Activated CD4-positive, alpha-beta memory T cell treated with anti-CD3 and anti-CD28 coated beads for 36 hours (primary cell): ENCODE measurements at places on chromosomes 3 and 15.

DNA sequence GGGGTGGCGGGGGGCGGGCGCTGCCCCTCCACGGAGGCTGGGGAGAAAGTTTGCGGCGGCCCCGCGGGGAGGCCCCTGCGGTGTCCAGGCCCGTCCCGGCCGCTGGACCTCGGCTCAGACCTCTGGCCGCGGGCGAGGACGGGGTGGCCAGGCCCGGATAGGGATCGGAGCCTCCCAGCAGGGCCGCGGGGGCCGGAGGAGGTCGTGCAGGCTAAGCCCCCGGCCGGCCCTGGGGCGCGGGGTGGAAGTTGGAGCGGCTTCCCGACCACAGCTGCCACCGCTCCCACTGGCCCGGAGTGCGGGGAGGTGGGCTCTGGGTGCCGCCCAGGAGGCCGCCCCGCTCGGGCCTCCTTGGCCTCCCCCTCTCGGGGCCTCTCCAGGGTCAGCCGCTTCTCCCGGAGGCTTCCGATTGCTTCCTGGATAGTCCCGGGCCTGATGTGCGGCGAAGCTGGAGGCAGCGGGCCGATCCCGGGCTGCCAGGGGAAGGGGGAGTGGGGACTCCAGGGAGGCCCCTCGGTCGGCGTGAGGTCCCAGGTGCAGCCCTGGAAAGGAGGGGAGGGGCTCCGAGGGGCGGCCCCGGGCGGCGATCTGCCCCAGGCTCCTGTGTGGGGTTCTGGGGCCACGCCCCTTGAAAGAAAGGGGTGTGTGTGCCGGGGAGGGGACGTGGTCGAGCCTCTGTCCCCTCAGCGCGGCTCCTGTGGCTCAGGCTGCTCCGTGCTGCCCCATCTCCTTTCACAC is 907 bp downstream of the PLXNA1 start:
- peak; percentile 40 for DNase-seq

- DNase-seq: no peak
Measured at GRCh38 chr3:87546216-87546615, 269.8 kb upstream of the POU1F1 start.

DNA sequence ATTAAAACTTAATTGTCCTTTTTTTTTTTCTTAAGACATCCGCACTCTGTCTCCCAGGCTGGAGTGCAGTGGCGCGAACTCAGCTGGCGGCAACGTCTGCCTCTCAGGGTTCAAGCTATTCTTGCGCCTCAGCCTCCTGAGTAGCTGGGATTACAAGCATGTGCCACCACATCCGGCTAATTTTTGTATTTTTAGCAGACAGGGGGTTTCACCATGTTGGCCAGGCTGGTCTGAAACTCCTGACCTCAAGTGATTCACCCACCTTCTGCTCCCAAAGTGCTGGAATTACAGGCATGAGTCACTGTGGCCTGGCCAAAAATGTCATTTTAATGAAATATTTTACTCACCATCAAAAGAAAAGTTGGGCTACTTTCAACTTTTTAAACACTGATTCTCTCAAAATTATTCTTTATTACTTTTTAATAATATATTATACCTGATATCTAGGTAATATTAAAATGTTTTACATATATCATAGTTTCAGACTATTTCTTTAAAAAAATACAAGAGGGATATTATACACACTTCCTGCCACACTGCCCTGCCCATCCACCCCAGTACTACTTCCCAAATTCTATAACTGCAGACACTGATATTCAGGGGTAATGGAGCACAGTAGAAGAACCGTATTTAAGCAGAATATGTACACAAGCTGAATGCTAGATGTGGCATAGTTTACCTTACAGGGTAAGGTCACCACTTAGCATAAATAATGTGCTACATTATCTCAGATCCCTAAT is 723.9 kb upstream of the ZNF385D start:
- DNase-seq: no peak

- no peak for DNase-seq
Measured at GRCh38 chr3:158379517-158379916, 191.5 kb upstream of the MLF1 start.

GRCh38 chr15:101541501-101542292 is 52.2 kb upstream of the PCSK6 start:
- DNase-seq: no peak

DNA sequence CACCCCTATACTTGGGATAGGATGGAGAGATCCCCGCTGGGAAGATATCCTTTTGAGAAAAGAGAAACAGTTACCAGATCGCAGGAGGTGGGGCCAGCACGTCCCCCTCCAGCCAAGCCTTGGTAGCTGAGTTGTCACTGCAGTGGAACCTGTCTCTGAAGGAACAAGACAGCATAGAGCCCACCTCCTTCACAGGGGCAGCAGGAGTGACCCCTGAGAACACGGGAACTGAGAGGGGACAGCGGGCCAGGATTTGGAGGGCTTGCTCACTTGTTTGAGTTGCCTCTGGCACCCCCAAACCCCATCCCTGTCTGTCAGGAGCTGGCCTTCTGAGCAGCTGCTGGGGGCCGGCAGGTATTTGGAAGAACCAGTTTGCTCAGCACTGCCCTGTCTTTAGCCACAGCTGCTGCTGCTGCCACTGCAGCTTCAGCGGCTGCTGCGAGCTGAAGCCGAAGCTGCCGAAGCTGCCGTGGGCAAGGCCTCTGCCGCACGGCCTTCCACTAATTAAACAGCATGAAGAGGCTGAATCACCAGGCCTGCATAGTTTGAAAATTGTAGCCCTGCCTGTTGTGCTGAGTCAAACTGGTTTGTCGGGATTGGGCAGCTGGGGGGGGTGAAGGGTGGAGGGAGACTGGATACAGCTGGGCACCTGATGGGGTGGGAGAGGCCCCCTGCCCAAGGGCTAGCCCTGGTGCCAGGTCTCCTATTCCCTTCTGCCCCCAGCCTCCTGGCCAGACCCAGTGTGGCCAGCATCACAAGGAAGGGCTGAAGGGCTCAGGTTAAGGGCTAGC is 4.0 kb downstream of the EPHB3 start:
- no peak for DNase-seq

DNA sequence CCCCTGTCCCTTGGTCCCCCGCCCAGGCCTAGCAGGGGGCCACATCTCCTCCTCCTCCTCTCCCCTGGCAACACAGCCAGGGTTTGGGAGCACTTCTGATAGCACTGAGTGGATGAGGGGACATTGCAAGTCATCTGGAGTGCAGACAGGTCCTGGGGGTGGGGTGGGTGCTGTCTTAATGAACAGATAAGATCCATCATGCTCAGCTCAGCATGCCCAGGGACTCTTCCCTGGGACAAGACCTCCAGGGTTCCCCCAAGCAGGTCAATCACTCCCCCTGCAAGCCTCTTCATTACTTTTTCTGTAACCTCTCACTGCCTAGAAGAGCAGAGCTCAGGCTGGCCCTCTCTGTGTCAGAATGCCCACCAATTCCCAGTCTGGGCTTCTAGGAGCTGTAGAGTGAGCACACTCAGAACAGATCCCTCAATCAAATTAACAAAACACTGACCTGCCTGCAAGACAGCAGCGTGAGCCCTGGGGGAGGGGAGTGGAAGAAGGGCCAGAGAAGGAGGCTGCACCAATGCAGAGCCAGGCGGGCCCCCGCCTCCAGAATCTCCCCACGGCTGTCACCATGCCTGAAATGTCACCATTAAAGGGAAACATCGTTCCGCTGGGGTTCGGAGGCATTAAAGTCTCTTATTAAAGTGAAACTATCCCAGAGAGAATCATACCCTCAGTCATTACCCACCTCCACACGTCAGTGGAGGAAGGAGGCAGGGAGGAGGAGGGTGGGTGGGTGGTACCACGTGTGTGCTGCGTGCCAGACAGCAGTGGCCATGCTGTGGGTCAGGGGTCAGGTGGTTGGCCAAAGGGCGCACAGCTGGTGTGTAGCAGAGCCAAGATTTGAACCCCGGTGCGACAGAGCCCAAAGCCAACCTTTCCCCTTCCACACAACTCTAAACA is 114.7 kb upstream of the LINGO1 start:
- no peak for DNase-seq

DNA sequence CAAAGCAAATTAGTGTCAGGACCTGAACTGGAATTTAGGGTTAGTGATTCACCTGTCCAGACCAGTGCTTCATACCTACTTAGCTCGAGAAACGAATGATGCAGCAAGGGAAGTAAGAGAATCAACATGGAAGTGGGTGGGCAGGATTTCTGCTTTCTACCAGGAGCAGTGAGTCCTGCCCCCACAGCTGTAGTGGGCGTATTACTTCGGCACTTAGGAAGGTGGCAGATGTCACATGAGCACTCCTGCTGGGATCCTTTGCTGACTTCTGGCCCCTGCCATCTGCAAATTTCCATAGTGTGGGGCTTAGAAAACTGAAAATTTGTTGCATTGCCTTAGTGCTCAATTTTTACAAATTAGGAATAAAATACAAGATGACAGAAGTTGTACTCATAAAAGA is 31.2 kb downstream of the RYR3 start:
- no peak for DNase-seq

DNA sequence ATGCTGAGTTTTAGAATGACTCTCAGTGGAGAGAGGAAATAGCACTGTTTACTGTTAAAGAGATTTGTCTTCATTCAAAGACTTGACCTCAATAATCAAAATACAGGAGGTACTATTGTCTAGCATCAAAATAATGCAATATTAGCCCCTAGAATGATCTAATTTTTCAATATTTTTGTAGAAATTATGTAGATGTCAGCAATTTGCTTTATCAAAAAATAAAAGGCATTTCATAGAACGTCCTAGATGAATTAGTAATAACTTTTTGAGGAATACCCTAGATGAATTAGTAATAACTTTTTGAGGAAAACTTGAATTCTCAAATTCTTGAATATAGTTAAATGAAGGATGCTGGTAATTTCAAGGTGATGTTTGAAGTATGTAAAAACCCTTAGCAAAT is 1252.1 kb upstream of the CADM2 start:
- no peak for DNase-seq

- DNase-seq: no peak
Measured at GRCh38 chr3:129522953-129523352, 5.5 kb upstream of the RHO start.

DNA sequence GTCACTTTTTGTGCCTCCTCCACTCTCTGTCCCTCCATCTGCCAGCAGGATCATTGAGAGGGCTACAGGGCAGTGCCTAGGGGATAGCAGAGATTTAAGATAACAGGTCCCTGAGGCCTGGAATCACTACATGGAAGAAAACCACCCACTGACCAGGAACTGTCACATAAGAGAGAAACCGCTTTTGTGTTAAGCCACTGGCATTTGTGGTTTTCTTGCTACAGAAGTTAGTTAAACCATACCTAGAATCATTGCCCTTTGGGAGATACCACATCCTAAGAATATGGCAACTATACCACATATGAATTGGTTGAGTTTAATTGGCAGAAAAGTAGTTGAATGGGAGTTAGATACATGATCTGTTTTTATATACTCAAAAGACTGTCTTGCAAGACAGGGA is 112.8 kb upstream of the LPP start:
- DNase-seq: no peak

- DNase-seq: no peak
Measured at GRCh38 chr3:151918253-151919029, 45.0 kb downstream of the SUCNR1 start.

- DNase-seq: no peak
Measured at GRCh38 chr3:131550562-131551465, 48.0 kb upstream of the MRPL3 start.

DNA sequence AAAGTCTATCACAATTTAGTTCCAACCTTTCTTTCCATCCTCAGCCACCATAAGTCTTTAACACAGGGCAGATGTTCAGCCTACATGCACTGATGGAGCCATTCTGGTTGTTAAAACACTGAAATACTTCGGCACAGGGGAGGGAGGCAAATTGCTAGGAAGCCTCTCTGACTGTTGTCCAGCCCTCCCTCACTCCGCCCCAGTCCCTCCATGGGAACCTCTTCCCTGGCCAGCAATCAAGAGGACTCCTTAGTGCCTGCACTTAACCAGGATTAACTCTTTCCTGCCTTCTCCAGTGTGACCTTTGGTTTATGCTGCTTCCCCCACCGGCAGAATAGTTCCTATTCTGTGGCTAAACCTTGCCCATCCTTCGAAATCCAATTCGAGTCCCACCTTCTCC is 47.0 kb upstream of the USP3 start:
- DNase-seq: no peak

- DNase-seq: no peak
Measured at GRCh38 chr15:26037369-26037768, 174.2 kb upstream of the ATP10A start.

GRCh38 chr3:169583269-169583668 is 80.2 kb downstream of the MECOM start:
- no peak for DNase-seq

DNA sequence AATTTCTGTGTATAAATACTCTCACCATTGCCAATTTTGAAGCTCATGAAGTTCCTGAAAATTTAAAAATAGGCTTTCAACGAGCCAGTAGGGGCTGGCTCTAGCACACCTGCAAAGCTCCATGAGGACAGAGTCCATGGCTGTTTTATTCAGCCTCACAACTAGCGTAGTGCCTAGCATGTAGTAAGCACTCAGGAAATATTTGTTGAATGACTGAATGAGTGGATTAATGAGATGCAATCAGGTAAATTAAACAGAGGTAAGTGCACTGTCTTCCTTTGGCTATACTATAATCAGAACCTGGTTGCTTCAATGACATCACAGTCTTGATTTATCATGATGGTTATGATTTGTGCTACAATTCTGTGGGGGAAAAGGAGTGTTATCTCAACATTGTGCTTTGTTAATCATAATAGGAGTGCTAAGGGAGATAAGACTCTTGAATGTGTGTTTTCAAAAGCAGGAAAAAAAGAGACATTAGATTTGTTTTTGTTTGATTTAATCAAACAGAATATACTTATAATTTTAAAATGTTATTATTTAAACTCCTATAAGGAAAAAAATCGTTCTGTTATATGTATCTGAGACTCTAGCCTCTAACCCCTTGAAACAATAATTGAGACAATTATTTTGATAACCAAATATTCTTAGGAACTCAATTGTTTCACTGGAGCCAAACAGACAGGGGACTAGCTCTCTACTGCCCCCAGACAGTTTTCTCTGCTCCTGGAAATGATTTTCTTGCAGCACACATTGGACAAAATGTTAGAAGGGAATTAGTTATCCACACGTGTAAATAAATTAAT is 171.7 kb upstream of the ATP11B start:
- DNase-seq: no peak

DNA sequence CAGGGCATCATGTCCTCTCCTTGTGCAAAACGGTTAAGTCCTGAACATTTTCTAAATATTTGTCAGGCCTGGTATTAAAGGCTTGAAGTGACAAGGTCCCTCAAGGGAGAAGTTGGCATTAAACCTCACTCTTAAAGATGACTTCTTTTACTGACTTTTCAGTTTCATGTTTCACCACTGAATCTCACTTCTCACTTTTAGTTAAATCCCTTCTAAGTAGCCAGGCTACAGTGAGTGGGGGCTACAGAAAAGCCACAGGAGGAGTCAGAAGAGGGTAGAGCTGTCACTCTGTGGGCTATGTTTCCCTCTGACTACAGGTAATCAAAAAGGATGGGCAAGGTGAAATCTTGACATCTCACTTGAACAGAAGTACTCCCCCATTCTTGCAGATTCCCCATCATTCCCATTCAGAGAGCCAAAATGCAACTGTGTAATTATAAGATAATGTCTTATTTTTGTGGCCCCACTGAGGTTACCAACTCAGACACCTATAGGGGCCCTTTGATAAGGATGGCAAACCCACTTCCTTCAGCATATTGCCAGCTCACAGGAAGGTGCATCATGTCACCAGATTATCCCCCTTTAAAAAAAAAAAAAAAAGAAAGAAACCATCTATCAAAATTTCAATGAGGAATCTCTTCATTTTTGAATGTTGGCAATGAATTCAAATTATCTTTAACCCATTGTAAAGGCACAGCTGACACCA is 790.1 kb upstream of the CFAP20DC start:
- DNase-seq: peak; percentile 32

GRCh38 chr3:114424337-114424736 is 130.5 kb downstream of the TIGIT start:
- DNase-seq: no peak
